ENCODE measurements at places on chromosomes 11 and 22.
A peak's percentile ranks its signal among the peaks of the same experiment; 100 is the strongest.

DNA sequence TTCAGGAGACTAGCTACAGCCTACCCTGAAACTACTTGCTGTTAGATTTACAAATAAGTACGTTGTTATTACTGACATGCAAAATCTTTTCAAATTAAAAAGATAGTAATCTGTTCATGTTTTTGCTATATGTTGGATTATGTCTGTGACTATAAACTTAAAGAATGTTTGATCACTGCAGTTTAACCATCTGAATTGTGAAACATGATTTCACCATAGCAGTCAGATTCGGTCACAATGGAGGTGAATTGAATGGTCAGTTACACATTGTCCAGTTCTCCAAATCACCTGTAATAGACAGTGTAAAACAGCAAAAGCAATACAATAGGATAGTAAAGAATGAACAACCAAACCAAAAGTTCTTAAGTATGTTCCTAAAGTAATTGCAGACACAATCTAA is 43.3 kb downstream of the CCDC83 start:
- DNase-seq, result no peak

- no peak for DNase-seq
Measured at GRCh38 chr11:40294349-40294735, 1165.1 kb downstream of the LRRC4C start.

DNA sequence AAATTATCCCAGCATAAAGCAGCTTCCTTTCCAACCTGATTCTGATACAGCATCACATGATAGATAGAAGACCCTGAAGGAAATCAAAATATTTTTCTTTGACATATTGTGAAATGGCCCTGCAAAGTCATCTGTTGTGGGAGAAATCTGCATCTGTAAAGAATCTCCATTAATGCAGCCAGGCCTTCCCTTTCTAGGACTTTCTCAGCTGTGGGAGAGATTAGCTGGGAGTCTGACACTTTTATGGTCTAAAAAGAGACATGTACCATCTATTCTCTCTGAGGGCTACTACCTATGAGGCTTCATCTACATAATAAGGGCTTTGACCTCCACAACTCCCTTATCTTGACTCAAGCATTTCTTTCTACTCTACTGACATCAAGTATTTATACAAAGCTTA is 238.1 kb downstream of the SWAP70 start:
- no peak for DNase-seq

- DNase-seq, result no peak
Measured at GRCh38 chr11:69375316-69376154, 81.6 kb downstream of the MYEOV start.

DNA sequence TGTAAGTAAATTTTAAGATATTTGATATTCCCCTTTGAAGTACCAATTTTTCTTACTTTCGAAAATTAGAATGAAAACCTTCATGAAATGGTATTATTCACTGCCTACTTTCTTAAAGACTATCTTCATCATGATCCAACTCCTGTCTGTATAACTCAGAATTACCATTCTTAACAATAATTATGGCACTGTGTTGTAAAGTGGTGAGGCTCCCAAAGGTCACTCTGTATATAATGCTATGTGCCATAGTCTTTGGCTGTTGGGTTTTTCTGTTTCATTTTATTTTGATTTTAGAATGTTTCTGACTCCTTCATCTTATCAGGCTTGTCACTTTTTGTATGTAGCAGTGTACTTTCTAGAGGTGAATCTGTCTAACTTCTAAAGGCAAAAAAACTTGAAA is 52.4 kb downstream of the MAML2 start:
- no peak for DNase-seq

GRCh38 chr22:34798605-34799004 is 267.4 kb upstream of the ISX start:
- DNase-seq, result no peak

DNA sequence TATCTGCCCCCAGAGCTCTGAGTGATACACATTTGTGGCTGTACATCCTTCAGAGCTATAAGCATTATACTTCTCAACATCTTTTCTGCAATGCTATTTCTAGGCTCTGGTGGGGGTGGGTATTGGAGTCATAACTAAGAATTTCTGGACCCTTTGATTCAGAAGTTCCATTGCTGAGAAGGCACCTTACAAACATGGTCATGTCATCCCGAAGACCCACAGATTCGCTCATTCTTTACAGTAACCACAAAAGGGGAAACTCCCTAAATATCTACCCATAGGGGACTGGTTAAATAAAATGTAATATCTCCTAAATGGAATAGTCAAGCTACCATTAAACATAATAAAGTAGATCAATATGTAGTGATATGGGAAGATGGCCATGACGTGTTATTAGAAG is 98.8 kb downstream of the PRR5L start:
- no peak for DNase-seq

DNA sequence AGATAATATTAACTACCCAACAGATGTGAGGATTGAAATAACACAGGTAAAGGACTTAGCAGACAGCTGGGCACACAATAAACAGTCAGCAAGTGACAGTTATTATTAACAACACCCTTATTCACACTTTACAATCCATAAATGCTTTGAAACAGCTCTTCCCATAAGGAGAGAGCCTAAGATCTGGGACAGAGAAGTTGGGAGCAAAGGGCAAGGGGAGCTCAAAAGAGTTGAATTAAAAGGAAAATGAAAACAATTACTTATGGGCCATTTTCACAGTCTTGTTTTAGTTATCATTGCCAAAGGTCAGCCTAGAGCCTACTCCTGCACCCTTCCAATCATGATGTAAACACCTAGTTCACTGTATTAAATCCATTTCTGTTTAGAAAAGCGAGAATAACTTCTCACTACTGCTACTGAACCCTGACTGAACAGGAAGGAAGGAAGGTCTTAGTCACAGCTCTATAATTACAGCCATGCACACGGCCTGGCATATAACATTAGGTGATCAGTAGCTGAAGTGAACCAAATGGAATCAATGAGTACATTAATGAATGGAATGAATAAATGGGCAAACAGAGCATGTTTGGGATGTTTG is 111.3 kb downstream of the PLEKHA7 start:
- DNase-seq, result no peak

DNA sequence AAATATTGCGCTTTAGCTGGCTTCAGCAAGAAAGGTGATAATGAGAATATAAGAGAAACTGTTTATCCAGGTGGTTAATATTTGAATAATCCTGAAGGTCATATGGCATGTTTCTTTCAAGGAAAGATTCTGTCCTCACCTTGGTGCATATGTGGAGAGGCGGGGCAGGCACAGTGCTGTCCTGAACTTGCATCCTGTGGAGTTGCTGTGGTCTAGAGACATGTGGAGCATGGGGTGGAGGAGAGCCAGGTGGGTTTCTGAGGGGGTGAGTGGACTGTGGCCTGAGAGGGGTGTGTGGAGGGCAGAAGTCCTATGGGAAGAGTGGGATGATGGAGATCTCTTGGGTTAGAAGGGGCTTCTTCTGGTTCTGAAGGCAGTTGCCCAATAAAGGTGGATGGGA is 65.5 kb downstream of the GRIK4 start:
- DNase-seq, result no peak

- no peak for DNase-seq
Measured at GRCh38 chr11:64747961-64748665, 4.2 kb upstream of the RASGRP2 start.

DNA sequence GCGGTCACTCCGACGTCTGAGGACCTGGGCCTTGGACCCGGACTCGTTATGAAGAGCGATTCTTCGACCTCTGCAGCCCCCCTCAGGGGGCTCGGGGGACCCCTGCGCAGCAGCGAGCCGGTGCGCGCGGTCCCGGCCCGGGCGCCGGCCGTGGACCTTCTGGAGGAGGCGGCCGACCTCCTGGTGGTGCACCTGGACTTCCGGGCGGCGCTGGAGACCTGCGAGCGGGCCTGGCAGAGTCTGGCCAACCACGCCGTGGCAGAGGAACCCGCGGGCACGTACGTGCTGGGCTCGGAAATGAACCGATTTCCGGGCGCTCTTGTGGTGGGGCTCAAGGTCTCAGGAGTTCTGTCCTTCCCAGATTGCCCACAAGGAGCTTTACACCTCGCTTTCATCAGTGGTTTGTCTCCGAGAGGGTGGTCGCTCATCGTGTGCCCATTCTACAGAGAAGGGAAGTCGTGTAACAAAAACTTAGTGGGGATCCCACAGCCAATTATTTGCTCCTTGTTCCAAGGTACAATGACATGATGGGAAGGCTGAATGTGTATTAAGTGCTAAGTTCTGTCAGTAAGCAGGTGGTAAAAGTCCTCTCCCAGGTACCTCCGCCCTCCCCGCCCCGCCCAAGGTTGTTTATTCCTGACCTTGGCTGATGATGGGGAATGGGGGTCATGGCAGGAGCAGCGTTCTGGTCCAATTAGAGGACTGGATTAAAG is 695 bp downstream of the PEX26 start:
- peak; percentile 28 for DNase-seq

DNA sequence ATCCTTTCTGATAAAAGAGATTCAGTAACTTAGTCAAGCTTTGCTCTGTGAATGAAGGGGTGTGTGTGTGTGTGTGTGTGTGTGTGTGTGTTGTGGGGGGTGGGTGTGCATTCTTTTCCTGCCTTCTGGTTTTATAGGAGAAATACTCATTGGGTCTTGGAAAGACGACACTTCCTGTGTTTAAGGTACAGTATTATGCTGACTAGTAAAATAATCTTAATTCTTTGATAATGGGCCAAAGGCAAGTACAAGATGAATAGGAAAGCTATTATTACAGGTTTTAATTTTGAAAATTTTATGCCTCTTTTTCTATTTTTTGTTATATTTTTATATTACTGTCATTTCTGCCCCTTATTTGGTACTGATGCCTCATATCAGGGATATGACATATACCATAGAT is 26.1 kb downstream of the HSD17B12 start:
- no peak for DNase-seq

DNA sequence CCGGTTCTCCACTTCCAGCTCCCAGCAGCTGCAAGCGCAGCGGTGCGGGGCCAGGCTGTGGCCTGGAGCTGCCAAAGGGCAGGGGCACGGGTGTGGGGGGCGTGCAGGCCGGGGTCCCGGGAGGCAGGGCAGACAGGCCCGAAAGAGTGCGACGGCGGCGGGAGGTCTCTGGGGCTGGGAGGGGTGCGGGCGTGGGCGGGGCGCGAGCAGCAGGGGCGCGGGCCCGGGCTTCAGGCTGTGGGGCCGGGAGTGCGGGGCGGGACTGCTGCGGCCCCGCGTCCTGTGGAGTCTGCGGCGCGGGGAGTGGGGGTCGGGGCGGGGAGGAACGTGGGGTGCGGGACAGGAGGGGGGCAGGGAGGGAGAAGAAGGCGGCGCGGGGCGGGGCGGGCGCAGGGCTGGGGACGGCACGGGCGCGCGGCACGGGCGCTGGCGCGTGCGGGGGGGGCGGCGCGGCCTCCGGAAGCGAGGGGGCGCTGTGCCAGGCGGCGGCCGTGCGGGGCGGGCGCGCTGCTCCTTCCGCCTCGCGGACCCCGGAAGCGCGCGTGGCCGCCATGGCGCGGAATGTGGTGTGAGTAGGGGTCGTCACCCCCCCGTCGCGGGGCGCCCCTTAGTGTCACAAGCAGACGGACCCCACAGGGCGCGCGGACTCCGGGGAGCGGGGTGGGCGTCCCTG is at the start of gene MRPL23:
TSS of gene MRPL23 (plus strand) at position 521 of the 673 bp plus-strand sequence. CDS start at position 552, 31 bp downstream.
- DNase-seq, result peak; percentile 47

GRCh38 chr11:68181719-68182451 is 31.2 kb downstream of the KMT5B start:
- DNase-seq, result no peak

DNA sequence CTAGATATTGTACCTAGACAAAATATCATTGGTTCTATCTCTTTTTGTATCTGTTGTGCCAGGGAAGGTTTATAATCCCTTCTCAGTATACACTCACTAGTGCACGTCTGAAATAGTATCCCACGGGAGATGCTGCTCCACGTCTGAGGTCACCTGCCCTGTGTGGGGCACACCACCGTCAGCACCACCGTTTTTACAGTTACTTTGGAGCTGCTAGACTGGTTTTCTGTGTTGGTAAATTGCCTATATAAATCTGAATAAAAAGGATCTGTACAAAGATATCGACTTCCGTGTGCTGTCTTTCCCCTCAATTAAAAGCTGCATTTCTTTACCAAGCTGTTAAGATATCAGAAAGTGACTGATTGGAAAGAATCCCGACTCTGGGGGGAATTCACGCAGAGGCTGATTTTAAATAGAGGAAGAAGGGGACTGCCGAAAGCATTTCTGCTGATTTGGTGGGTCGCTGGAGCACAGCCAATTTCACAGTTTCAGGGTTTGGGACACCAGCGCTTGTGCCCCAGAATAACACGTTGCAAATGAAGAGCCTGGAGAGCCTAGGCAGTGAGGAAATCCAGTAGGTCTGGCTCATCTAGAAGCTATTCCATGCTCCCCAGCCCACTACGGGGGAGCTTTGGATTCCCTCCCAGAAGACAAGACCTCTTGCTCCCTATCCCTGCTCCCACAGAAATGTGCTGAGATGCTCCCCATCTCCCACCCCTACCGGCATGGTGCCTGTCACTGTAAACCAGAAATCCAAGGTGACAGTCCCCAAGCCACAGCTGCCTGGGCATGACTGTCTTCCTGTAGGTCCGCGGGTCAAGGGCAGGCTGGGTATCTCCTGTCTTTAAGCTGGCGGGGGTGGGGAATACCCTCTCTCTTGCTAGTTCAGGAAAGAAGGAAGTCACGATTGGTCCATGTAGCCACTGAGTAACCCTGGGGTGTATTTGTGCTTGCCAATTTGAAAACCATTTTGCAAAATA is 12.7 kb upstream of the MYO18B start:
- no peak for DNase-seq

GRCh38 chr11:75602951-75603350 is 40.9 kb downstream of the SERPINH1 start:
- DNase-seq, result no peak

- no peak for DNase-seq
Measured at GRCh38 chr11:134628426-134628825, 216.4 kb upstream of the B3GAT1 start.

DNA sequence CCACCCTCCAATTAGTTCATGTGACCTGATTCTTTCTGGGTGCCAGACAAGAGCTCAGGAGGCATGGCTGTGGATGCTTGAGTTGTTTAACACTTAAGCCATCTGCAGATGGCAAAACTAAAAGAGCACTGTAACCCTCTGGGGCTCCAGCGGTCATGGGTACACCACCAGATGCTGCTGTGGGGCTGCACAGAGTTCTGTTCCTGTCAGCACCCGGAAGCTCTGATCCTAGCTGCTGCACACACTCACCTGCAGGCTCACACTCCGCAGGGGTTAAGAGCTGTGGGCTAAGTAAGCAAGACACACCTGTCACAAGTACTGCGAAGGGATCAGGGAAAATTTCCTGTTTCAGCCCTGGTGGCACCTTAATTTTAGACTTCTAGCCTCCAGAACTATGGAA is 307.8 kb downstream of the C11orf87 start:
- DNase-seq, result no peak

- no peak for DNase-seq
Measured at GRCh38 chr11:10087186-10087922, 206.7 kb downstream of the SBF2 start.

- DNase-seq, result no peak
Measured at GRCh38 chr11:12007230-12007593, 1.2 kb downstream of the DKK3 start.

GRCh38 chr22:22043296-22044078 is 60.9 kb upstream of the TOP3B start:
- DNase-seq, result no peak

Data from naive thymus-derived CD4-positive, alpha-beta T cell (primary cell).